T-helper 17 cell (primary cell): ENCODE measurements at places on chromosomes 2 and 18.

DNA sequence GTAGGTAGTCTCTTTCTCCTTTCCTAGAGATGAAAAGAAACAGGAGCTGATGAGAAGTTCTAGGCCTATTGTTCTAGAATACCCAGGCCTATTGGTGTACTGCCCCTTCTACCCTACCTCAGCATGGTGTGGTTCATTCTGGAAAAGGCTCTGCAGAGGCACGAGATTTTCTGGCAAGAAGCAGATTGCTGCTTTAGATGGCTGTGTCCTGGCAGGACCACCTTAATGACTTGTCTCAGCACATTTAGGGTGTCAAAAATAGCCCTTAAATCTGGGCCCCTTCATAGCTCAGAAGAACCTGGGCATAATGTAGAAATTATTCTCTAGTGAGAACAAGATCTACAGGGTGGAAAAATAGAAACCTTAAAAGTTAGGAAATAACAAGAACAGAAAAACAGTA is 87.9 kb downstream of the BCL2L11 start:
- no peak for DNase-seq

DNA sequence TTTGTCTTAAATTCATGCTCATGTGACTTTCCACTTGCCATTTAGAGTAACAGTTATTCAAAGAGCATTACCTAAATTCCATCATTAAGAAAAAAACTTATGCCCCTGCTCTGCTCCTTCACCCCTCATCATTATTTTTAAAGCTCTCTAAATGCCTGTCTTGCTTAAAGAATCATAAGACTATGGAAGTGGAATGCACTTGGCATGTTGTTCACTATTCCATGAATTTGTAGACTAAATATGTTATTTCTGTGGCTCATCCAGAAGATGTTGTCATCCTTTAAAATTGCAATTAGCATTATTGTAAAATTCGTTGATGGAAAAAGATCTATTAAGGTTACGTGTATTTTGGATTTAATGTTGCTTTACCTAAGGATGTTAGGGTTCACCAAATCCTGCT is 61.8 kb downstream of the FMNL2 start:
- no peak for DNase-seq

DNA sequence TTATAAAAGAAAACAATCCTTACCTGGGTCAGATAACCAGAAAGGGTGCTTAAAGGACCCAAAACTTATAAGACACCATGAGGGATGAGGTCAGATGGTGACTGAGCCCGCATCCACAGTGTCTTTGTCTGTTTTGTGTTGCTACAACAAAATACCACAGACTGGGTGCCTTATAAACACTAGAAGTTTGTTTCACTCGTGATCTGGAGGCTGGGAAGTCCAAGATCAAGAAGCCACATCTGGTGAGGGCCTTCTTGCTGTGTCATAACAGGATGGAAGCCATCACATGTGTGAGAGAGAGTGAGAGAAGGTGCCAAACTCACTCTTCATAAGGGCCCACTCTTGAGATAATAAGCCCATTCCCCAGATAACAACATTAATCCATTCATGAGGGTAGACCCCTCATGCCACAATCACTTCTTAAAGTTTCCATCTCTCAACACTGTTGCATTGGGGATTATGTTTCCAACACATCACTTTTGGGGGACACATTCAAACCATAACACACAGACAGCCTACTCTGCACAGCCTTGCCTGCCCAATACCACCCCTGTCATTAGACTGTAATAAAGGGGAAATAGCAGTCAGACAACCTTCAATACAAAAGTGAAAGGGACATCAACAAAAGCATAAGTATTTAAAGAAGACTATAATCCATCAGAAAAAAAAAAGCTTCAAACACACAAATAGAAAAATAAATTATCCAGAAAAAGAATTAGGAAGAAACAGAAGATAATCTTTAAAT is 249.8 kb downstream of the ANAPC1 start:
- no peak for DNase-seq

- no peak for DNase-seq
Observed at GRCh38 chr2:238096311-238097011, 3.7 kb upstream of the ESPNL start.

GRCh38 chr2:53535234-53535840 is 232.3 kb upstream of the CHAC2 start:
- DNase-seq, result no peak

GRCh38 chr18:76604935-76605240 is 109.8 kb upstream of the ZNF516 start:
- DNase-seq, result no peak

DNA sequence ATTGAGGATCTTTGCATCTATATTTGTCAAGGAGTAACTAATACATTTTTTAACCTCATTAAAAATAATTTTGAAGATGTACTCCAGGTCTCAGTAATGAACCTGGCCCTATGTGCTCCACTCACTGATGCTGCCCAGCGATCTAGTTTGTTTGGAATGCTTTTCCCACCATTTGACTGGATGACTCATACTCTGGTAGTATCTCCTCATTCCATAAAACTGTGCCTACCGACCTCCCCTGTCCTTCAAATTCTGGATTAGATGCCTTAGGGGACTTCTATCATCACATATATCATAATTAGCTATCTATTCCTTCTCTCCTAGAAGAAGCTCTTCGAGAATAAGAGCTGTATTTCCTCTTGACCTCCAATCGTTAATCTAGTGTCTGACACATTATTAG is 83.8 kb downstream of the FAM117B start:
- no peak for DNase-seq
